ENCODE measurements at places on chromosomes 2 and 18. TPM values are rescaled to one million over a fixed set of nuclear protein-coding genes. Genes with fewer than 3 reads are reported as not detected.

- DNase-seq: no peak
Observed at GRCh38 chr2:21591926-21592325, 468.2 kb downstream of the TDRD15 start.

Gene PDE11A
- polyA plus RNA-seq: 9.4 TPM

DNA sequence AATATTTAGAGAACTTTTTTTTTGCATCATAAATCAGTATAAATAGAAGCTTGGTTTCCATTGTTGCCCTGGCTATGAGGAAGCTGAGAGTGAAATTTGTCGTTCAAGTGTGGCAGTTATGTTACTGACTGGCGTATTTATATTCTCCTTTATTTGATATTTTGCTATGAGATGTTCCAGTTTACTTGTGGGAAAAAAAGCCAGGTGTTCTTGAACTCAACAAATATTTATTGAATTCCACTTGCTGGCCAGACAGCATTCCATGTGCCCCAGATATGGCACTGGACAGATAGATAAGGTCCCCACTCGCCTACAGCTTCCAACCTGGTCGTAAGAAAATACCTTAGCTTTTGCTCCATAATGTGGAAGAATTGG, 44.7 kb downstream of the NEDD4L start:
- DNase-seq: no peak

Gene RGPD6
- polyA plus RNA-seq: 48.0 TPM

DNA sequence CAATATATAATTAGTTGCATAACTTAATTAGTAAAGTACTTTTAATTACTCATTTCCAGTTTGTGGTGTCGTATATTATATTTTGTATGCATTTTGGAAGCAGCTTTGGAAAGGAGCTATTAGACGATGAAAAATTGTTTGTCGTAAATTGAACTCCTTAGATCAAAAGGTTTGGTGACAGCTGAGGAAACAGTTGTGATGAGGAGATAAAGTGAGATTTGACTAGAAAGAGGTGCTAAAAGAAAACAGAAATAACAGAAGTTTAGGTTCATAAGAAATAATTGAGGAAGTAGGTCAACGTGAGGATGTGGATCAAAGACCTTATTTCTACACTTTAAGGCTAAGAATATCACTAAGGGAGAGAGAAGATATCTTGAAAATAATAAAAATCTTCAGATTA, 141.9 kb upstream of the NETO1 start:
- DNase-seq: no peak

Gene TRIM43B
- 0.17 TPM for polyA plus RNA-seq

DNA sequence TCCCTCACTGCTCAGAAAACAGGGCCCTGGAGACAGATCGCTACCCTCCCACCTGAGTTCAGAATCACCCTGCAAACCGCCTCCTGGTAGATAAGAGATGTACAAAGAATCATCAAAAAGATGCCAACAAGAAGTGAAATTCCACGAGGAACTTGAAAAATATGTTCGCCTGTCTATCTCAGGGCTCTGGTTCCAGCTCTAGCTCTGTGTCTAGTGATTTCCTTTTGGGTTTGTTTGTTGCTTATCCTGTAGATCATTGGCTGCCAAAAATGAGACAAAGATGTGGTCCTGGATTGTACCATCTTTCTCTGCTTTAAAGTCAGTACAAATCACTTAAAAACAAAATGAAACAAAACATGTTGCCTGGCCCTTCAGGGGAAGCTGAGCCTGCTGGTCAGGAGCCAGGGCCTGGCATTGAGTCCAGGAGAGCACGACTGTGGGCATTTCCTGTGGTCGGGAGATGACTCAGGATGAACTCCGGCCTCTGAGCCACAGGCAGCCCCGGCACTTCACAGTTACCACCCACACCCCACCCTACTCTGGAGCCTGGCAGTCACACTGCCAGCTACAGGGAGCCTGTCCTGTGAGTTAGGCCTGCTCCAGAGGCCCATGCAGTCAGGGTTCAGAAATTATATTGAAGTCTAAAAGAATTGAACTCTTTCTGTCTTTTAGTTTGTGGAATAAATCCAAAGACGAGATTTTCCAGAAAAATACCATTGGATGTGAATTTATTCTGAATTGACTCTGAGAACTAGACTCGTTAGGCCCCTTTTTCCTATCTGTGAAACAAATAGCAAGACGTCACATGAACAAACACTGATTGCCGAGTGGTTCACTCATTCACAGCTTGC, 8.0 kb upstream of the ITGB6 start:
- no peak for DNase-seq

All from left kidney (tissue), 8 donors.